COR-L47 (cell line): ENCODE measurements at places on chromosomes 3 and 15.

DNA sequence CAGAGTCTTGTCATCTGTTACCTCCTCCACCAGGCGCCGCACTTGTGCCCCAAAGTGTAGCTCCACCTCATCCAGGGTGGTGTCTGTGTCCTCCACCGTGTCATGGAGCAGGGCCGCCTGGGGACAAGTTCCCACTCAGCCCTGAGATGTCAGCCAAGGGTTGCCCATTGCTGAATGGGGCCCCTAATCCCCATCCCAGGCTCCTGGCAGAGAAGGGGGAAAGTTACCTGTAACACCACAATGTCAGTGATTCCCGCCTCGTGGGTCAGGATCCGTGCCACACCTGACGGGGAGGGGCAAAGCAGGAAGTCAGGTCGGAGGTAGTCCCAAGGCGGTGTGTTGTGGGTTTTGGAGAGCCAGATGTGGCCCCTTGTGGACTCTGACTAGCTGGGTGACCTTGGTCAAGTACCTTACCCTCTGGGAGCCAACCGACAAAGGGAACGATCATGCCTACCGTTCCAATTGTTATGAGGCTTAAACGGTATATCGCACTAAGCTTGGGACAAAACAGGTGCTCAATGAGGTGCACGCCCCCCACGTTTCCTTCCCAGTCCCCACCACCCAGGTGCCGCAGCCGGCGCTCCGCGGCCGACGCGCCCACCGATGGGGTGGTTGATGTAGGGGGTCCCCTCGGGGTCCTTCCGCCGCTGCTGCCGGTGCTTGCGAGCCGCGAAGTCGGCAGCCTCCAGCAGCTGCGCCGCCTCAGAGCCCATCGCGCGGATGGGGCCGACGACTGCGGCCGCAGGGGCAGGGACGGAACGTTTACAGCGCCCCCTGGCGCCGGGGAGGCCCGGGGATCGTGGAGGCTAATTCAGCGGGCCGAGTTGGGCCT, at the start of gene HDDC3:
HDDC3 (minus strand) TSS at position 722 of the 832 bp plus-strand sequence; CDS start at position 713, 9 bp downstream.
- DNase-seq: peak; percentile 83

DNA sequence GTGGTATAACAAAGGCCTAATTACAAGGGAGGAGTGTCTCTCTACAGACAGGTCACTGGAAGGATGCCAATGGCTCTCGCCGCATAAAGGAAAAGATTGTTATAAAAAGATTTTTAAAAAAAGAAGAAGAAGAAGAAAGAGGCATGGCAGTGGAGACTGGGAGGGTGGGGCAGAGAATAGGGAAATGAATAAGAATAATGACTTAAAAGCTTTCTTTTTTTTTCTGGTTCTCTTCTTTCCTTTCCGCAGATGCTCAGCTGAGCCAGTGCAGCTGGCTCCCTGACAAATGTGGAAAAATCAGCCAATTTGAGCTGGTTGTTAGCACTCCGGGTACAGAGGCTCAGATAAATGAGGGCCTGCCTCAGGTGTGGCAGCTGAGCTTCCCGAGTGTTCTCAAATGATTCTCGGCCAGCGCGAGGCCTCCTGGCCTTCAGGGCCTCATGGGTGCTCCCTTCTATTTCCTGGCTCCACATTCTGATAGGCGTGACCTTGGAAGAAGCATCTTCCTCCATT, 234.1 kb downstream of the RORA start:
- peak; percentile 35 for DNase-seq

GRCh38 chr3:45555666-45556065, 38.9 kb upstream of the LIMD1 start:
- no peak for DNase-seq

DNA sequence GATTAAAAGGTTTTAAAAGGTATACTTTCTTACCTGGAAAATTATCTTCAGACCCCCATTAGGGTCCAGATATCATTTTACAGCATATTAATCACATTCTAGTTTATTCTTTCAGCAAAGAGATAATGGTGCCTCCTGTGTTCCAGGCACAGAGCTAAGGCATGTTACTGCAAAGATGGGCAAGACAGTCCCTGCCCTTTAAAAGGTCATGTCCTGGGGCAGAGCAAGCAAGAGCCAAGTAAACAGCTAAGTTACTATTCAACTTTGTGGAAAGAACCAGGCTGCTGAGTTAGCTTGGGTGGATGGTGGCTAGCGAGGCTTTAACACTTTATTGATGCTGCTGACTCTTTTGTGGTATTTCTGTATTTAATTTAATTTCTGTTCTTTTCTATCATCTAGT, 75.0 kb downstream of the LRRC28 start:
- DNase-seq: no peak

DNA sequence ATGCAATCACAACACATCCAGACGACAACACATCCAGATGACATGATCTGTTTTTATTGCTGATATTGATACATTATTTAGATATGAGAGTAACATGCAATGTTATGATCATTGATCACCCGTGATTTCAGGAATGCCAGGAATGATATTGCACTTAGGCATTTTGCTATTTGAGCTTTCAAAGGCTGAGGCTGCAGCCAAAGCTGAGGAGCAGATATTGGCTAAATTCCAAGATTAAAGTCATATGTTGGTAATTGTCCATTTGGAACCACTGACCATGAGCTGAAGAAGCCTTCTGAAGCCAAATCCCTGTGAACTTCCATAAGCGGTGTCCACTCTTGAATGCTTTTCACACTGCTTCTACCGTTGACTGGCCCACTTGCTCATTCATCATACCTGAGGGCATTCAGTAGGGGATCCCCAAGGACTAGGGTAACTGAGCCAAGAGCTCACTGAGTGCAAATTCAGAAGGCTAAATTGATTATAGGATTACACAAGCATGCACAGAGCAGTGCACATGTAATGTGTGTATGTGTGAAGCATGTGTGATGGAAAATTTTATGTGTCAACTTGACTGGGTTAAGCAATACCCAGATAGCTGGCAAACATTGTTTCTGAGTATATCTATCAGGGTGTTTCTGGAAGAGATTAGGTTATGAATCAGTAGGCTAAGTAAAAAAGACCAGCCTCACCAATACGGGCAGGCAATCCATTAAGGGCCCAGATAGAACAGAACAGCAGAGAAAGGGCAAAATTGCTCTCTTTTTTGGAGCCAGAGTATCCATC, 92.1 kb upstream of the PLAAT1 start:
- DNase-seq: no peak

DNA sequence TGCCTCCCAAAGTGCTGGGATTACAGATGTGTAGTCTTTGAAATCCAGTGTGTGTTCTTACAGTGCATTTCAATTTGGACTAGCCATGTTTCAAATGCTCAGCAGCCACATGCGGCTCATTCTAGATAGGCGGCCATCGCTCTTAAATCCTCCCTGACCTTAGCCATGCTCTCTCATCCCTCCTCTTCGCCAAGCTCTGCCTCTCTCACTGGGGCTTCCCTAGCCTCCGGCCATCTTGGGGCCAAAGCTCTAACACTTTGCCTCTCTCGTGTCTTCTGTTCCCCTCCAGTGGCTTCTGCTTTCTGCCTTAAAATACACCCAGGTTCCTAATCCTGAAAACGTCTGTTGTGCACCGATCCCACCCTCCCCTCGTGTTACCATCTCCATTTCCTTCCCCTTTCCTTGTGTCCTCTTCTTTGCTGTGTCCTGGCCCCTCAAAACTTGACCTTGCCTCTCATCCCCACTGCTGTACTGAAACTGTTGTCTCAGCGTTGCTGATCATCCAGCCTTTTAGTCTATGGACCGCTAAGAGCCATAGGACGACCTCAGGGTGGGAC, 1.4 kb upstream of the GHRL start:
- DNase-seq: no peak

DNA sequence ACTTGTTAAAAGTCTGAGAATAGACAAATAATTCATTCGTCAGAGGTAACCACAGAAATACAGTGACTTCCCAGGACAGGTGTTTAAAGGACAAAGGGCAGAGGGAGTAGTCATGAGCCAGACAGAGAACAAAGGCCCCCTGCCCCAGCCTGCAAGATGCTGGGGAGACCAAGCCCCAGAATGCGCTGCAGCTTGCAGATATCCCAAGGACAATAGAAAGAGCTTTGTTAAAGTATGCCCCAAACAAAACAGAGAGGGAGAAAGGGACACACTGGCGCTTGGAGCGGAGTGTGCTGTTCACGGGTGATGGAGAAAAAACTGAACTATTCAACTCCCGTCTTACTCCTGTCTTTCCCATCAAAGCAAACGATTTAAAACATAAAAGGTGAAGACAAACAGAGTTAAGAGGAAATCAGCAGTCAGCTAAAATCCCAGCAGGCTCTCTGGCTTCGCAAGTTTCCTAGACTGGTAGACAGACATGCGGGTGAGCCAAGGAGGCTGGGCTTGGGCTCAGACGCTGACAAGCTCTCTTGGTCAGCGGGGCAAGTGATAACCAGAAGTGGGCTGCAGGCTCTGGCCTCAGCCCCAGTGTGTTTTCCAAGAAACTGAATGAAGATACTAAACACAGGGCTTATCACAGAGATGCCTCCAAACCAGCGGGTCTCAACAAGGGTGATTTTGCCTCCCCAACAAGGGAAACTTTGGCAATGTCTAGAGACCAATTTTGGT, 130.1 kb downstream of the UACA start:
- no peak for DNase-seq

GRCh38 chr3:10471054-10471688, 34.2 kb downstream of the ATP2B2 start:
- no peak for DNase-seq

DNA sequence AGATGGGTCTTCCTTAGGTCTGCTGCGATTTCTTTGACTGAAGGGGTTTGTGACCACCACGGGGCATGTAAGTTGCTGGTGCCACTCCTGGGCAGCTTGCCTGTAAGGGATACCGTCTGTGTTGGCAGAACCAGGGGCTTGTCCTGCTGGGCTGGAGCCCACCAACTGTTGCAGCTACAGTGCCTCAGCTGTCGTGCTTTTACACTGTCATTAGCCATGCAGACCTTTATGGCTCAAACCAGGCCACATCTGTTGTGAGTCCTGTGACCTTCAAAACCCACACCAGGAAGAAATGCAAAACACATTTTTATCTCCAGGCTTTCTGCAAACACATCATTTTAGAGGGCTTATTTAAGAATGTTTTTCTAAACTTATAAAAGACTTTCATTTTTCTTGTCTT, 168.7 kb downstream of the PTPRG start:
- no peak for DNase-seq

- DNase-seq: peak; percentile 13
These were observed 82.2 kb upstream of the CTDSPL start for GRCh38 chr3:37779289-37780152.

DNA sequence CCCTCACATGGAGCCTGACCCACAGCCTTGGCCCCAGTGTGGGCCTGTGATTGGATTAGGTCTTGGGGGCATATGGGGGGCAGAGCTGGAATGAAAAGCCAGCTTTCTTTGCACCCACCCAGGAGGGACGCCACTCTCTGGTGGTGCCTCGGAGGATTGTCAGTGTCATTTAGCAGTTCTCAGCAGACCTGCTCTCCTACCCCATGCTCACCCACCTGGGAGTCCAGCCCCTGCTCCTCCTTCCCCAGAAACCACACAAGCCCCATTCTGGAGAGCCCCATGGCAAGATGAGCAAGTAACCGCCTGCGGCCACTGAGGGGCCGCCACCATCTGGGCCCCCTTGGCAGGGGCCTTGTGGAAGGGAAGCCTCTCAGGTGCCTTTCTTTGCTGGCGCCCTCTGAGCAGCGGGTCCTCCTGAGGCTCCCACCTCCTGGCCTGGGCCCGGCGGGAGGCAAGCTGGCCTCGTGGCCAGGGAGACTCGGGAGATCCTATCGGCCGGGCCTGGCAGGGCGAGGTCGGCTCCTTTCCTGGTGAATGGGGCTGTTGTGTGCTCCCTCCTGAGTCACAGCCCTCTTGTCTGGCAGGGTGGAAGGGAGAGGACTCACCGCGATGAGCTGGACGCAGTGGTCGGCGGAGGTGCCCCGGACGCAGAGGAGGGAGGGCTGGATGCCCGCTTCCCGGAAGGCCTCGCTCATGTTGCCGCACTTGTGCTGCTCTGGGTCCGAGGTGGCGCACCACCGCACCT, 2.3 kb downstream of the MELTF start:
- no peak for DNase-seq

DNA sequence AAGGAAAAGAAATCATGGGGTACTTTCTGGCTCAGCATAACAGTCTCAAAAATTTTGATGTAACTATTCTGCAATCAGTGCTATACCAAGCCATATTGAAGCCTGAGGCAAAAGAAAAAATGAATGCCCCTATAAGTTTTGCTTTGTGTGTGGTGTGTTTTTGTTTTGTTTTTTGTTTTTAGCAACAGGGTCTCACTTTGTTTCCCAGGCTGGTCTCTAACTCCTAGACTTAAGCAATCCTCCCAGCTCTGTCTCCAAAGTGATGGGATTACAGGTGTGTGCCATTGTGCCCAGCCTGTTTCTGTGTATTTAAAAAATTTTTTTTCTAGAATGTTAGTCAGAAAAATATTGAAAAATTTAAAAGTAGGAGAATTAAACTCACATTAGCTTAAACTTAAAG, 93.2 kb downstream of the ZNF280D start:
- no peak for DNase-seq

- DNase-seq: no peak
These were observed 5.3 kb downstream of the FGD5 start for GRCh38 chr3:14823910-14824629.

GRCh38 chr3:142053835-142054234, 95.5 kb downstream of the TFDP2 start:
- no peak for DNase-seq

DNA sequence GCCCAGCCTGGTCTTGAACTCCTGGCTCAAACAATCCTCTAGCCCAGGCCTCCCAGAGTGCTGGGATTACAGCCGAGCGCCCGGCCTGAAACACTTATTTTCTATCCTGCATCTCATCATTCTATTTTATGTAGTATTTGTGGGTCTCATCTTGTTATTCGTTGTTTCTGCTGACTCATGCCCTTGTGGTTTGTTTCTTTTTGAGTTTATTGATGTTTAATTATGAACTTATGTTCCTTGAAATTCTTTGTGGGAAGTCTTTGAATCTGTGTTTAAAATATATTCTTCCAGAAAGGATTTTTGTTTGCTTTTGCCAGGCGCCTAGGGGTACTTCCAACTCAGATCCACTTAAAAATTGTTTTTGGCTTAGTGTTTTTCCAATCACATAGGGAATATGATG, 78.3 kb upstream of the C15orf39 start:
- no peak for DNase-seq

GRCh38 chr3:53970661-53971060, 79.0 kb upstream of the SELENOK start:
- DNase-seq: no peak

- peak; percentile 65 for DNase-seq
These were observed 48.5 kb upstream of the SLC12A8 start for GRCh38 chr3:125261031-125261430.

DNA sequence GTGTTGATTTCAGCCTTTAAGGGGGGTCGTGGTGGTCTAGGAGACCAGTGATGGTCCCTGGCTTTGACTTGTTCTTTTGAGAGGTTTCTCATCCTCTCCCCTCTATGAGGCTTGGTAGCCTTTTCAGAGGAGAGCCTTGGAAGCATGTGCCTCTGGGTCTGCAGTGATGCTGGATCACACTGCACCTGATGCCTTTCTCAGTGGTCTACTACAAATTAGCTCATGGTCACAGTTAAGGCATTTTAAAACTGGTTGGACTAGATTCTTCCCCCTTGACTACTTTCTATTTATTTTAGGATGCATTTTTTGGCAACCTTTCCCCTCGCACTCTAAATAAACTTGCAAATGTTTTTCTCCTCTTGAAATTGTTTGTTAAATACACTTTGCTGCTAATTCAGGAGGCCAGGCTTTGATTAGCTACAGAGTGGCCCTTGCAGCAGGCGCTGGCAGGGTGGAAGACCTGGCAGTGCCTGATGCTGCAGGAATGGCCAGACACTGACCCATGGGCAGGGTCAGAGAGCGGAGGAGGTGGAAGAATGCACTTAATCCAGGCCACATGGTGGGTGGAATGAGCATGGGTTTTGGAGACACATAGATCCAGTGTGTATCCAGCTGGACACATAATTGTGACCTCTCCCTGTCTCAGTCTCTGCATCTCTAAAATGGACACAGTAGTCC, 318.8 kb upstream of the CTDSPL start:
- DNase-seq: no peak

GRCh38 chr3:65419233-65419632, 619.5 kb downstream of the MAGI1 start:
- no peak for DNase-seq
